ENCODE measurements at places on chromosomes 2 and 18. TPM values are rescaled to one million over a fixed set of nuclear protein-coding genes. Genes with fewer than 3 reads are reported as not detected.

DNA sequence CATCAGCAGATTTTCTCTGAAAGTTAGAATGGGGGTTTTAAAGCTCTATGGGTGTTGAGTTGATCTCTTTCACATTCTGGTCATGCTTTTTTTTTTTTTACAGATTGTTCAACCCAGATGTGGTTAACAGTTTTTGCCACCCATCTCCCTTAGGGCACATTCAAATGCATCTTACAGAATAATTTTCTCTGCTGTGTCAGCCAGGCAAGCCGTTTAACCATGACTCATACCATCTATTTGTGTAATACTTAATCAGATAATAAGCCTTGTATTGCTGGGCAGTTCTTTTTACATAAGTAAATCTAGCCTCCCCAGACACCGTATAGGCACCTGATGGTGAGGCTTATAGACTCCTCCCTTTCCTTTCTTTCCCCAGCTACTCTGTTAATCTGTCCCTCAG is 62.0 kb downstream of the TGIF1 start:
- no peak for DNase-seq

GRCh38 chr2:227125506-227125905 is 38.5 kb downstream of the COL4A4 start:
- DNase-seq, result no peak

DNA sequence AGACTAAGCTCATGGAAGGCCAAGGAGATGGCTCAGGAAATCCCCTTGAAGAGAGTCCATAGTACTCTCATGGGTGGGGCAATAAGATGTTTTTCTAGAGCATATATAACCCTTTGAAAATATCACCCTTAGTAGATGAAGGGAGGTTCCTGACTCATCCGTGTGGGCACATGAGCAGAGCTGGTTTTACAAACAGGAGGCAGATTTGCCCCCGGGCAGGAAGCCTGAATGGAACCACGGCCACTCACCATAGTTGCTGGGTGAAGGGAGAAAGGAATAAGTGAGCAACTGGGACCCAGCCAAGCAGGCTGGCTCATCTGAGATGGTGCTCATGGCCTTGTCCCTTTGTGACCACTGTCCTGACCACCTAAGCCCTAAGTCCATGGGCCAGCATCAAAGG is 29.0 kb upstream of the MAPRE3 start:
- no peak for DNase-seq

GRCh38 chr18:77321823-77322805 is 72.5 kb downstream of the GALR1 start:
- no peak for DNase-seq

DNA sequence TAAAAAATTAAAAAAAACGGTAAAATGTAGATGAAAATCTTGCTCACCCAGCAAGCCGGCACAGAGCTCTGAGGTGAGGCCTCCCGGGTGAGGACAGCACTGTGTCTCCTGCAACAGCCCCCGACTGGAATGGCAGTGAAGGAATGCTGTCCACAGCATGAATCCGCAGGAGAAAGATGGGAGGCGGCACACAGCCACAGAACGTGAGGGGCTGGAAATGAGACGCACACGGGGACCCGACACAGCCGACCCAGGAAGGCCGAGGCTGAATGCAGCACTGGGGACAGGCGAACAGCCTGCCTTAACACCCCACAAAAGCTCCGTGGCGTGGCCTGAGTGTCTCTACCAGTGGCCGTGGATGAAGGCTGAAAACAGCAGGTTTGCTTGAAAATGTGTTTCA is 34.7 kb downstream of the BOK start:
- no peak for DNase-seq

DNA sequence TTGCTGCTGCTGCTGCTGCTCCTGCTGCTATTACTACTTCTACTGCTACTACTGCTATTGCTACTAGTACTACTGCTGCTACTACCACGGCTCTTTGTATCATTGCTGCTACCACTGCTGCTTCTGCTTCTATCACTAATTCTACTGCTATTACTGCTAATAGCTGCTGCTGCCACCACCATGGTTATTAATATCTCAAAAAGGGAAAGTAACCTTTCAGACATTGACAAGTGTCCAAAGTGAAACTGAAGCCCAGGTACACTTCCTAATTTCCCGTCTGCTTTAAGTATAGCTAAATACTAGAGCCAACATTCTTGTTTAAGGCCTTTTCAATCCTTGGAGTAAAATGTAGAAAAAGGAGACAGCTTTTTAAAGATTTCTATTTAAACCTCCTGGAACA is 45.4 kb upstream of the EHBP1 start:
- no peak for DNase-seq

DNA sequence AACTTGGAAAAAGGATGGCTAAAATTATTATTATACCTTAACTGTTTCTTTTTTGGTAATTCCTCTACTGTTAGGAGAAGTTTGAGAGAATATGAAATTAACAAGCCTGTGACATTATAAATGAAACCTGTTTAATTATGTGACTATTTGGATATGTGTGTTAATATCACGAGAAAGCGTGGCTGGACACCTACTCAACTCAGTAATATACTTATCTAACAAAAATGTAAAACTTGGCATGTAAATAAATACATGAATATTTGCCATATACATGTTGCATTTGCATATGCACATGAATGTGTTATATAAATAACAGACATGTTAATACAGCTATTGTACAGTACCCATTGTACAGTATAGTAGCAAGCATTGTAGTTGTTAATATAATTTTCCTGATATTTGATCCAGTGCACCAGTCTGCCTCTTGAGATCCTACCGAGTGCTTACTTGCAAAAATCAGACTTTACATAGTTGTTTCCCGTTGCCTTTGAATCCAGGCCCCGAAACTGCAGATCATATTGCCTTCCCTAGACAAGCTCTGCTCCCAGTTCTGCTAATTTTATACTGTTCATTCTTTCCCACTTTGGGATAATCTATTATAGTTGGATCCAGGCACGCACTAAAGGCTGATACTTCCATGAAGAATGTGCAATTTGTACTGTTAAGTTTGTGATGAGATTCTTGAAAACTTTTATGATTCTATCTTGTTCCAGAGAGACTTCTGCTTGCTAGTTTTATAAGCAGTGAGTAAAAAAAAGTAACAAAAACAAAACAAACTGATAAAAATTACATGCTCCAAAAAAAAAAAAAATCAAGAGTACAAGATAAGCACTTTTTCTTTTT is 395.6 kb downstream of the ARHGAP15 start:
- DNase-seq, result no peak

DNA sequence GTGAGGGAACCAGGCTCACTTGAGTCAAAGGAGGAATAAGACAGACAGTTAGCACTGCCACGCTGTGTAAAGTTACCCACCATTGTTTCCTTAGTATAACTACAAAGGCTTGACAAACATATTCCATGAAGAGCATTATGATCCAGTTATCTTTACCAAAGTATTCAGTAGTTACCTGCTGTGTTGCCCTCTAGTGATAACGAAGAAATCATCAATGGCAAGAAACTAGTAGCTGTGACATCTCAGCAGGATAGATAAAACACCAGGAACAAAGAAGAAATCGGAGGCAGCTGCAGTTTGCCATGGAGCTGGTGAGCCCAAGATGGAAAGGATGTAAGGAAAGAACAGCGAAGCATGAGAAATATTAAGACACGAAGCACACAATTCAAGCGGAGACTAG is 215.3 kb upstream of the FSHR start:
- no peak for DNase-seq

- DNase-seq, result no peak
Measured at GRCh38 chr2:144237830-144238627, 281.9 kb downstream of the ZEB2 start.

DNA sequence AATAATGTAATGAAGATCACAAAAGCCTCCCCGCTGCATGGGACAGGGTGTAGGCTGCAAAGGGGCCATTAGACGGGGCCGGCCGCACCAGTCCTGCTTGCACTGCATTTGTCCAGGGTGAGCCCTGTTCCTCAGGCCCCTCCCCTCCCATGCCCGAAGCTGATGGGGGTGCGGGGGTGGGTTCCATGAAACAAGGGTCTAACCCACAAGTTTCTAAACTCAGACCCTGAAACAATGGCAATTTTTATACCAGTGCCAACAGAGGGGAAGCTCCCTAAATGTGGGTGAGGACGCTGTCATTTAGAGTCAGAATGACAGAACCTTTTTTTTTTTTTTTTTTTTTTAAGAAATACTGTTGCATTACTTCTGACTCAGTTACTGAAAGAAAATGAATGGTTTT is 39.7 kb downstream of the HS6ST1 start:
- DNase-seq, result no peak

GRCh38 chr2:221312634-221313033 is 259.5 kb downstream of the EPHA4 start:
- DNase-seq, result no peak

GRCh38 chr2:64538764-64539433 is 14.8 kb downstream of the AFTPH start:
- no peak for DNase-seq

DNA sequence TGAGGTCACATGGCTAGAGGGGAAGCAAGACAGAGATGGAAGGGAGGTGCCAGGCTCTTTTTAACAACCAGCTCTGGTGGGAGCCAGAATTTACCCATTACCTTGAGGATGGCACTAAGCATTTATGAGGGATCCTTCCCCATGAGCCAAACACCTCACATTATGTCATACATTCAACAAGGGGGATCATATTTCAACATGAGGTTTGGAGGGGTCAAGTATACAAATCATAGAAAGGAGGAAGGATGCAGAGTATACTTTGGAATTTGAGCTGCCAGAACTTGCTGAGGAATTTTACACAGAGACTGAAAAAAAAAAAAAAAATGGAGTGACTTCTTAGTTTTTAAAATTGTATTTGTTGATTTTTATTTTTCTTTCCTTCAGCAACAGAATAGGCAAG is 891.4 kb downstream of the CCDC85A start:
- no peak for DNase-seq

DNA sequence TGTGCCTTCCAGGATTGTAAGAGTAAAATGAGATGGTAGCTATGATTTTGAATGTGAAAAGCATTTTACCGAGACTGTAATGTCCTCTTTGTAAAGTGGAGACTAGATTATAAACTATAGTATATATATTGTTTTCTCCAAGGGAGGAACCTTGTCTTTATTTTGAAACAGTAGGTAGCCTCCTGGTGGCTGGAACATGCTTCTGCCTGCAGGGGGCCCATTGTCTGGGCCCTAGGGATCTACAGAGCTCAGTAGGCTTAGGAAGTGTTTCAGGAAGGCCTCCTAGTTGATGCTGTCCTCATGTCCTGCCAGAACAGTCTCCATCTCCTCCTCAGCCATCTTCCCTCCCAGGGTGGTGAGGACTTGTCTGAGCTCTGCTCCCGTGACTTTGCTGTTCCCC is 3.0 kb downstream of the PIKFYVE start:
- DNase-seq, result no peak

DNA sequence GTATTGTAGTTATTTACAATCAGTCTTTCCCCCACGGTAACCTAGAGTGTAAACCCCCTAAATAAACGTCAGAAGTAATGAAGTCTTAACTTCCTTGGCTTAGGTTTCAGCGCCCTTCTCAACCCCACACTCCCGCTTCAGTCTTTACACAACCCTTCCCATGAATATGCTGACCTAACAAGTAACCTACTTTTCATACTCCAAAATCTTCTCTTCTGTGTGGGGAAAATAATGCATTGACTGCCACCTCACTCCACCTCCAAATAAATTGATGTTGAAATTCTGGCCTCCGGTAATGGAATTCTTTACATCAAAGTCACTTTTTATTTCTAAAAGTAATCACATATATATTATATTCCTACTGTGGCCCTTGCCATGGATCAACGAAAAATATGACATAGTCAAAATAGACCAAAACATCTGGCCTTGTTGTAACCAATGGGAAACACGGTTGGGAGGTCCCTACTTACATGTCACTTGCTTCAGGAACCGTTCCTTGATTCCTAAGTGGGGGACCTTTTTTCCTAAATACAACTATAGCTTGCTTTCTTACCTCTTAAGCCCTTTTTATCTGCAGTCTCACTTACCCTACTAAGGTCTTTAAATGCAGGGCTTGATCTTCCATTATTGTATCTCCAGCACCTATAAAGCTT is 961 bp downstream of the GEN1 start:
- no peak for DNase-seq

The IL18R1 gene
- total RNA-seq, result 3.7 TPM

The DNAJC5G gene
- total RNA-seq, result not detected

The HOXD9 gene
- total RNA-seq, result not detected

The DCDC2C gene
- total RNA-seq, result not detected

The CABLES1 gene
- total RNA-seq, result 17.0 TPM
